ENCODE measurements at places on chromosomes 7 and 10. TPM values are rescaled to one million over a fixed set of nuclear protein-coding genes. Genes with fewer than 3 reads are reported as not detected.

Gene DGKI
- not detected for polyA plus RNA-seq

Gene UCMA
- 0.92 TPM for polyA plus RNA-seq

Gene MAGI2
- not detected for polyA plus RNA-seq

Gene TBXAS1
- not detected for polyA plus RNA-seq

Measured in muscle of arm (tissue), 14 donors.